ENCODE measurements at places on chromosomes 2 and 18.

DNA sequence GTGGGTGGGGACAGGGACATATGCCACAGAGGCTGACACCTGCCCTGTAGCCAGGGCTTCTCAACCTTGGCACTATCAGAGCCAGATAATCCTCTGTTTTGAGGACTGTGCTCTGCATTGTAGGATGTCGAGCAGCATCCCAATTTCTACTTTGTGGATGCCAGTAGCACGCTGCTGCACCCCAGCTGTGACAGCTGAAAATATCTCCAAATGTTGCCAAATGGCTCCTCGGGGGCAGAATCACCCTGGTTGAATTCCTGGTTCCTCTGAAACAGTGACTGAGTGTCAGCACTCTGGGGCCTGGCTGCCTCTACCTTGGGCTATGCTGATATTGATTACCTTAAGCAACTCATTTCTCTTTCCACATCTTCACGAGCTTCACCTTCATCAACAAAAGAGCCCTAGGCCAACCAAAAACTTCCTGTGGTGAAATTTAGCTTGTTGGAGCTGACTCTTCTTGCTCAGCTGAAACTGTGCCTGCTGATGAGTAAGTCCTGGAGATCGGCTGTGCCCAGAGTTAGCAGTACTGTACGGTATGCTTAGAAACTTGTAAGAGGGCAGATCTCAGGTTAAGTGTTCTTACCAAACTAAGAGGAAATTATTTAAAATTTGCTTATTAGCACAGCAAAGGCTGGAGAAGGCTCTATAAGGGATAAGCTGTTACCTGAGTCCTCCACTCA lies 138.1 kb downstream of the SEPTIN10 start:
- DNase-seq: no peak

DNA sequence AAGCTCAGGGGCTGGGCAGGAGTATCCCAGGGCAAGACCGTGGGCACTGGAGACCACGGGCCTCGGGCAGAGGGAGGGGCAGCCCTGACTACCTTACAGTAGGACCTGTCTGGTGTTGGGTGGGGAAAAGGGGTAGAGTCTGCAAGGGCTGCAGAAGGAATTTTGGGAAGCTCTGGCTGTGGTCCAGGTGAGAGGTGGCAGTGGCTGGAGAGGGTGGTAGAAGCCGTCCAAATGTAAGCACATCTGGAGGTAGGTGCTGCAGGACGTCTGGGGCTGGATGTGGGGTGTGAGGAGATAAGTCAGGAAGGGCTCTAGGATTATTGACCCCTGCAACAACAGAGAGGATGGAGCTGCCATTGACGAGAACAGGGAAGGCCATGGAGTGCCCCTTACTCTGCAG lies 486.7 kb downstream of the EIPR1 start:
- no peak for DNase-seq

GRCh38 chr2:197297772-197298318 lies 12.7 kb downstream of the ANKRD44 start:
- no peak for DNase-seq

GRCh38 chr2:115739574-115739973 lies 1297.1 kb downstream of the DPP10 start:
- DNase-seq: no peak

GRCh38 chr2:151638191-151638933 lies 95.9 kb downstream of the NEB start:
- DNase-seq: no peak

DNA sequence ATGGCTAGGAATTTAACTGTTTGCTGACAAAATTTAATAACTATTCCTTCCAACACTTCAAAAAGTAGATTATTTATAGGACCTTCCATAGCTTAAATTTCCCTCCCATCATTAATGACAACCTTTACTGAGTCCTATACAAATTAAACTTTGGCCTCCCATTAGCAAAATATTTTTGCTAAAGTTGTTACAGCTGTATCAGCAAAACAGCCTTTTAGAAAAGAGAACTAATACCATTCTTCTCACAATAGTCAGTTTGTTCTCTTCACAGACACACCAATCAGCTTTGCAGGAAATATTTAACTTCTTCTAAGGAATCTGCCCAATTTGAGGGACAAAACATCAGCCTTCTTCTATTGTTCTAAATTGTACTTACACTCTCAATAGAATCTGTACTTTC lies 12.0 kb upstream of the GCFC2 start:
- no peak for DNase-seq

- no peak for DNase-seq
These were observed 24.6 kb upstream of the RPL31 start for GRCh38 chr2:100977511-100977910.

DNA sequence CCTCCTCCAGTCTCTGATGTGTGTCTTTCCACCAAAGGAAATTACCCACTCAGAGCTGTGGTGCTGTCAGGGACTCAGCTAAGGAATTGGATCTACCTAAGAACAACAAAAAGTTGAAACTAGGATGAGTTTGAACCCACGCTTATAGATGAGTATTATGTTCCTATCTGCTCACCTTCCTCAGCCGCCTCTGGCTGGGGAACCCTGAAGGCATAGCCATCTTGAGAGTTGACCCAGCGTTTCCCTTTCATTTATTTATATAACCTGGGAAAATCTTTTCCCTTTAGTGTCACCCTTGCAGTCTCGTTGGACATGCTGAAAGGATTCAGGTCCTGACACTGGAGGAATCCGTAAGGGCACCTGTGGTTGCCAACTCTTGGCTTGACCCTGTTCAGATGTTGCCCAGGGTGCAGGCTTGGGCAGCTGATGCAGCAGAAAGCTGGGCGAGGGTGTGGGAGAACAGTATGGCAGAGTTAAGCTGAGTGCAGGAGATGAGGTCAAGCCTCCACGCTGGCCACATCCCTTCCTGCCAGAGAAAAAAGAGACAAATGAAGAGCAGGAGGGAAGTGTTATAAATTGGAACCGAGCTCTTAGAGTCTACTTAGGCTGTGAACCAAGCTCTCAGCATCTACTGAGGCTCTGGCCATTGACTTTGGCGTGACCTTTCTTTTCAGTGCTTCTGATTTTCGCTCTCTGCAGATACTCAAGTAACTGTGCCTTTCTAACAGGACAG lies 1.9 kb downstream of the CDH20 start:
- DNase-seq: no peak

DNA sequence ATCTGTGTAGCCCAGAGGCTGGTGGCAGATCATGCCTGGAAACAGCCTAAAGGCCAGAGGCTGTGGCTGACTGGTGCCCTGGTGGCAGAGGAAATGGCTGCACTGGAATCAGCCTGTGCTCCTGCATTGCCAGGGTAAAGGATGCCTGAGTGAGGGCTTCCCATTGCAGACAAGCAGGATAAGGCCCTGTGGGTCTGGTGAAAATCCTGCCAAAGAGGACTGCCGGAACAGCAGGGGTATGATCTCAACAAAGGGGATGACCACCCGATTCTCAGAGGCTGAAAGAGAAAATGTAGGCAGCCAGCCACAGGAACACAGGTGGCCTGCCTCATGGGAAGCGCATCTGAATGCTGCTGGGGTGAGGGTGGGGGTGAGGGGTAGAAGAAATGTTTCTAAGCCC lies 48.2 kb downstream of the FBXO48 start:
- DNase-seq: no peak

All from urinary bladder (tissue), 4 donors.